Activated naive CD4-positive, alpha-beta T cell treated with anti-CD3 and anti-CD28 coated beads, Interleukin-2, amount 10 ng/mL, durations not matched to agents 7 days and 5 days (primary cell): ENCODE measurements at places on chromosomes 12 and 14.

- no peak for DNase-seq
Observed at GRCh38 chr14:67746927-67747326, 45.2 kb downstream of the RDH12 start.

- no peak for DNase-seq
Observed at GRCh38 chr14:53011053-53011462, 60.2 kb upstream of the FERMT2 start.

DNA sequence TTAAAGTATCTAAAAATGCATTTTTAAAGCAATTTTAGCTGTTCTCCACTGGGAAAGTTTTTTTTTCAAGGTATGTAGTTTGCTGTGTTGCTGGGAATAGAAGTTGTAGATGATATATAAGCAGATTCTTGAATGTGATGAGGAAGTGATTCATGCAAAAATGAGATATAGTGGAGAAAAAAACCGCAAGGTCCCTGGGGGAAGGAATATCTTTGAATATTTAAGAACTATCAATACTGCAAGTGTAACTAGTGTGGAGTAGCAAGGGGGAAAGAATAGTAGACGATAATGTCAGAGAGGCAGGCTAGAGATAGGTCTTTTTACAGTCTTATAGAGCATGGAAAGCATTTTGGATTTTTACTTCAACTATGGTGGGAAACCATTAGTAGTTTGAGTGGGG lies 42.5 kb downstream of the PTCSC3 start:
- no peak for DNase-seq

DNA sequence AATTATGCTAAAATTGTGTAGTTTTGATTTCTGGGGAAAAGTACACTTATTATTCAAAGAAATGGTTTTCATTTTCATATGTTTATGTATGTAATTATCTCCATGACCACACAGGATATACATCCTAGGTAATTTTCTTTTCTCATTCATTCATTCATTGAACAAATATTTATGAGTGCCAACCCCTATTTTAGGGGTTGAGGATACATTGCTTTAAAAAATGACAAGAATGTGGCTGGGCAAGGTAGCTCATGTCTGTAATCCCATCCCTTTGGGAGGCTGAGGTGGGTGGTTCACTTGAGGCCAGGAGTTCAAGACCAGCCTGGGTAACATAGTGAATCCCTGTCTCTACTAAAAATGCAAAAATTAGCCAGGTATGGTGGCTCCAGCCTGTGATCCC lies 40.9 kb downstream of the SGPP1 start:
- DNase-seq: no peak

DNA sequence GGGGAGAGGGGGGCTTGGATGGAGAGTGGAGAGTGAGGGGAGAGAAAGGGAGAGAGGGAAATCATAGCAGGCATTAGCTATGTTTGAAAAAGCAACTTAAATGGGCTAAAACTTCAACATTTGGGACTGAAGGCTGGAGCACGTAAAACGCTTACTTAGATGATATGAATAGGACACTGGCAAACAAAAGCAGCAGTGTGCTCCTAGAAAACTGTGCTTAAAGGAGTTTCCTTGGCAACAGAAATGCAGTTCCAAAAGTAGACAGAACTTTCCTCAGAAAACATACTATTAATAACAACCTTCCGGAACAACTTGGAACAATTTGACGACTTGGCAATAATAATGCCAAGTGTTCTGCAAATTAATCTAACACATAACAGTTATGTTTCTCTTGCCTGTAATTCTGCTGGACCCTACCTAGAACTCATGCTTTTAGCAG lies 235.5 kb upstream of the NPAS3 start:
- no peak for DNase-seq
